ENCODE measurements at places on chromosomes 2 and 18.

DNA sequence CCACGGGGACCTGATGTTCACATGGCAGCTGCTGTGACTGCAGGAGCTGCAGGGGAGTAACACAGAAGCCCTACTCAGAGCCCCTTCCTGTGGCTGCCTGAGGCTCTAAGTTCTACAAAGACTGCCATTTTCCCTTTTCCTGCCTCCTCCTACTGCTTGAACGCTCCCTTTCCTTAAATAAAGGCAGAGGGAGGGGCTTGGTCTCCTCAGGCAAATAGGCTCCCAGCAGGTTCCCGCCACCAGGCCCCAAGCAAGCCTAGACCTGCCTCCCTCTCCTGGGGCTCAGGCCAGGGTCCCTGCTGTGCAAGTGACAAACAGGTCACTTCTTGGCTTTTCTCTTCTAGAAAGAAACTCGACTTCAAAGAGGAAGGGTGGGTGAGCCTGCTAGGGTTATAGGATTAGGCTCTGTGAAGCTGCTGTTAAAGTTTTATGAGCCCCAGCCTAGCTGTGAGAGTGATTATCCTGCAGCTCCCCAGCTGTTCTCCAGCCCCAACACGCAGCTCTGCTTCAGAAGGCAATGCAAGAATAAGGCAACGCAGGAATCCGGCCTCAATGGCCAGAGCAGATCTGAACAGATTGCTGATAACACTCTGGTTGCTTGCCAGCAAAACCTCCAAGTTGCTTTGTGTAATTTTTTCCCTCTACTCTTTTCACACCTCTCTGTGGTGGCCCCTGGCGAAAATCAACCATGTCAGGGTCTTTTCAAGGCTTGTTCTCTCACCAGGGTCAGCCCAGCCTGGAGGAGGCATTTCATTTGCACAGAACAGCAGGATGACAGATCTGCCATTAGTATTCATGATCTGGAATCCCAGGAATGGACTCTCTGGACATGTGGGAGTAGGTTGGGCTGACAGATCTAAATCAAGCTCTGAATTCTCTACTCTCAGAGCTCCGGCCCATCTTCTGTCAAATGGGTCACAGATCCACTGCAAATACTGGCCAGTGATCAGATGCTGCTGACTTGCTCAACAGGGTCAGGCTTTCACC is 71.3 kb downstream of the MRO start:
- DNase-seq, result no peak

DNA sequence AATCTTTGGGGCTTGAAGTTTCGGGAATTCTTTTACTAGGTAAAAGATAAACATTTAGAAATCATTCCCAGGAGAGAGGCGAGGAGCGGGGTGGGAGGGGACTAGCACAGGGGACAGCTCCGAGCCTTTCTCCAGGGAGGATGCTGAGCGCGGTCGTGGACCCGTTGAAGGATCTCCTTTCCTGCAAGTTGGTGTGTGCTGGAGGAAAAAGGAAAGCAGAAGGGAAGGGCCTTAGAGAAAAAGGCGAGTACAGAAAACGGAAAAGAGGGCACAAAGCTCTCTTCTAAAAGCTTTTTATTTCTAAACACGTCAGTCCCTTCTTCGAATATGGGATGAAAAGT is 640 bp downstream of the SLC39A6 start:
- no peak for DNase-seq

- DNase-seq, result no peak
These were observed 94.0 kb upstream of the SULT1C3 start for GRCh38 chr2:108145557-108146326.

- DNase-seq, result no peak
These were observed 157.4 kb downstream of the TAF4B start for GRCh38 chr18:26383454-26384270.

- DNase-seq, result no peak
These were observed 6.0 kb upstream of the GPR55 start for GRCh38 chr2:230930928-230931555.

DNA sequence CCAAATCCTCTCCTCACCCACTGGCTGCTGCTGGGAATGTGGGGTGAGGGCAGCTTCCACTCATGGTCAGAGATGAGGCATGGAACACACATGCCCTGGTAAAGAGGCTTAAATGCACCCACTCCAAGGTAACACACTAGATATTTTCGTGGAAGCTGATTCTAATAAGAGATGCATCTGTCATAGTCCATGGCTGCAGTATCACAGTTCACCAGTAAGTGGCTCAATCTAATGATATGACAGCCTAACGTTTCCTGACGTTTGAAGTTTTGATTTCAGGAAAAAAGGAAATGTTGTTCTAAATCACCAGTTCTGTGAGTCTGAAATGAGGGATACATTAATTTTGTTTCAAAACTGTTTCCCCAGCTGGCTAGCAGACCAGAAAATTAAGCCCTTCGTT is 38.2 kb downstream of the LCT start:
- no peak for DNase-seq

DNA sequence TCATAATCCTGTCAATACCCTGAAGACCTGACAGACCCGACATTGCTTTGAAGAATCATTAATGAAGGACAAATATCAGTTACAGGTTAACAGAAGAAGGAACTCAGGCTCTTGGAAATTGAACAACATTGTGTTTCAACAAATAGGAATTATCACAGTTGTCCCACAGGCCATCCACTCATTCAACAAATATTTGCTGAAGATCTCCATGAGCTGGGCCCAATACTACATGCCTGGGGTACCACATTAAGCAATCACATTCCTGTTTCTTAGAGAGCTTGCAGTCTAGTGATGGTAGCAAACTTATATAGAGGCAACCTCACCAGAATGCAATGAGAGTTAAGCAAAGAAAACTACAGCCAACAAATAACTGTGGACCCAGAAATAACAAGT is 671.6 kb upstream of the ACVR2A start:
- DNase-seq, result no peak

- DNase-seq, result no peak
These were observed 17.5 kb downstream of the YWHAQ start for GRCh38 chr2:9613291-9613690.

GRCh38 chr18:55264108-55264507 is 304.8 kb upstream of the CCDC68 start:
- DNase-seq, result no peak

GRCh38 chr2:43818761-43819160 is 19.9 kb downstream of the ABCG5 start:
- no peak for DNase-seq

DNA sequence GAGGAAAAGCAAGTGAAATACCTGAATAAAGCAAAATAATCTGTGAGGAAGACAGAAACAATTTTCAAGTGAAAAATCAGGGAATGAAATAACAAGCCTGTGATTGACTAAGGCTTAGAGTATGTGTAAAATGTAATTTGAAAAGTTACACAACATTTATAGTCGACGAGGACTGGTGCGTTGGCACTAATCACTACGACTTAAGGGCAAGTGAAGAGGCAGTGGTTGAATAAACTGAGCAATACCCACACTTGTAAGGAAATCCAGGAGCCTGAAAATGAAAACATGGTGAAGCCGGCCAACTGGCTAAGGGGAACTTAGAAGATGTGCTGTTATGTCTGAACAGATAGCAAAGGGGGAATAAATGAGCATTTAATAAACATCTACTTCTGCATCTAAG is 13.4 kb downstream of the DOK1 start:
- no peak for DNase-seq

DNA sequence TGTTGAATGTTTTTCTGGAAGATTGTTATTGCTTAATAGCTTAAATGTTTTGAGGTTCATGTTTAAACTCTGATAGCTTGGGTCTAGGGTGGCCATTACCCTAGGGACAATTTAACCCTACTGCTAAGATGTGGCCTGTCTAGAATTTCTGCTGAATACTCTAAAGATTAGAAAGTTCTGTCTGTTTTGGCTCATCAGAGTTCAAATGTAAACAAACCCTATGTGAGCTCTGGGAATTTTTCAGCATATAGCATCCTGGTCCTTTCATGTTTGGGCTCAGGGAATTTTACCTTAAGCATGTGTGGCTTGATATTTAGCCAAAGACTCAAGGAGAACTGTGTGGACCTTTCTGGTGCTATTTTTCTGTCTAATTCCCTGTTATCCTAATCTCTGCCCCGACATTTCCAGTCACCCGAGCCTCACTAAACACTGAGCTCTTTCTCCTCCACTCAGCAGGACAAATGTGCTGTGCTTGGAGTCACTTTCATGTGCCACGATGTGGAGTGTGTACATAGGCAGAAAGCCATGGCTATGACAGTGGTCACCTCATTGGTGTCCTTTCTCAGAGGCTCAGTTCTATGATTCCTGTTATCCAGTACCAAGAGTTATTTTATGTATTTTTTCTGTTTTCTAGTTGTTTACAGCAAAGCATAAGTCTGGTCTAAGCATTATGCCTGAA is 492.5 kb upstream of the SPHKAP start:
- DNase-seq, result no peak

DNA sequence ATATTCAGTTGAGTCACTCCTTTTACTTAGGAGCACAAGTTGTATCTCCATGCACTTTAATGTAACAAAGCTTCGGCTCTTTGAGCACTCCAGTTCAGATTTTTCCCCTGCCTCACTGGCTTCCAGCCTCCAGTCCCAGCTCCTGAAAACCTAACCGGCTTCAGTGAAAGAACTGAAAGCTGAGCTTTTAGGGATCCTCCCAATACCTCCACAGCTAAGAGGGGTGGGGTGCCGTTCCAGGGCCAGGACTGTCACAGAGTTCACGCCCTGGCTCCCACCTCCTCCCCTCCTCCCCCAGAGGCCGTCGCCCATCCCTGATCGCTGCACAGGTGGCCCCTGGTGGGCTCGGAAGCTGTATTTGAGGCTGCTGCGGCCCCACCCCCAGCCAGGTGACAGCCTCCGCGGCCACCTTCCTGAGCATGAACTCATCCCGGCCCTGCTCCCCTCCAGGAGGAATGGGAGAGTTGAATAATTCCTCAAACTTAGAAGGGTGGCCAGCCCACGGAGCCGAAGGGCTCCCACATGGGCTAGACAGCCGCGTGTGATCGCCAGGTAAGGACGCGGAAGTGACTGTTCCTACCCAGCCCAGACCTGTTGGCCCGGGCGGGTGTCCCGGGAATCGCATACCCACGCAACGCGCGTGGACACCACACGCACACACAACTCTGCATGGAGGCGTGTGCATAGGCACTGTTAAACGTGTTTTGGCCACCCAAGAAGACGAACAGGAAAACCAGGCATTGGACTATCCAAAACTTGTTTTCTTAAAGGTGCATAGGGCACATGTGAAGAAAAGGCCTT is 1.8 kb downstream of the MYO5B start:
- no peak for DNase-seq

- no peak for DNase-seq
These were observed 51.1 kb downstream of the TAF4B start for GRCh38 chr18:26277374-26277773.

DNA sequence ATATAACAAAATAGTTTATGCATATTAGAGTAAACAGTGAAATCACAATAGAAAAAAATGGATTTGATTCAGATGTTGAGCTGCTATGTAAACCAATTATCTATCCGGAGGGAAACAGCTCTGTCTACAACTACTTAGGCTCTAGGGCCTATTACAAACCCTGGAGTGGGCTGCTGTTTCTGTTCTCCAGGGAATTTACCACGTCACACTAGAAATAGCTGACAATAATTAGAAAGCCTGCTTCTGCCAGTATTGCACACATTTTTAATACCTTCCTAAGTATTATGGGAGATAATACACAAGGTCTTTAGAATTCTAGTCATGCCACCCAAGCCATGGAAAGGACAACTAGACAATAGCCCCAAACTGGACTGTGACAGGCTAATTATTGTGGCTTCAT is 411.1 kb downstream of the FIGN start:
- no peak for DNase-seq

All from NCI-H2107 (cell line).